ENCODE measurements at places on chromosomes 6 and 20.

GRCh38 chr20:32072168-32072750, 20.2 kb downstream of the HCK start:
- DNase-seq: no peak

DNA sequence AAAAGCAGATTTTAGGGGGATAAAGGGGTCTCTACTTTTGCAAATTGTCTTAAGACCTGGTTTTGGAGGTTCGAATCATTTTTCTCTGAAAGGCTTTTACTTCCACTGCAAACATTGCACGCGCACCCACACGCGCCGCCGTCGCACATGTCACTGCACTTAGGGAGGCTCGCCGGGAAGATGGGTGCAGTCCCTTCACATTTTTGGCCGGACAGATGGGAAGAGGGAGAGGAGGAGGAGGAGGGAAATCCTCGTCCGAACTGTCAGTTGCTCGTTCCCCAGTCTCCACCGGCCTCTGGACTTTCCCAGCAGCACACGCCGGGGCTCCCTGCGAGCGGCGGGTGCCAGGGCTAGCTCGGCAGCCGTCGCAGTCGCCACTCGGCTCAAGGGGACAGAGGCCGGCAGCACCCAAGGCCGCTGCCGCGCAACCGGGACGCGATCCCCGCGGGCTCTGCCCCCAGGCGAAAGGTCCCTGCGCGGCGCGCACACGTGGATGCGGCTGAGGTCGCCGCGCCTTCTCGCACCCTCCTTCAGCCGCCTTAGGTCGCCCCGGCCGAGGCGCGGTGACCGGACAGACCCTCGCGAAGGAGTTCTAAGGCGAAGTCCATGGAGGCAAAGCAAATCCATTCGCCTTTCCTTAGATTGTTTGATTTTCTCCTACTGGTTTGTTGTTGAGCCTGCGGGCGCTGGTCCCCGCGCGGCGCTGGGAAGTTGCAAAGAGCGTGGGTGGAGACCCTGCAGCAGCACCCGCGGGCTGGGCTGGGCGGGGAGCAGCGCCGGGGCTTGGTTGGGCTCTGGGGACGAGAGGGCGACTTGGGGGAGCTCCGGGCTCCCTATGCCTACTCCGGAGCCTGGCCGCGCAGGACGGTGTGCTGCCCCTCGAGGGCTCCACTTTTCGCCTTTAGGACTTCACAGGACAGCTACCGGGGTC, 1.2 kb downstream of the MYB start:
- peak; percentile 24 for DNase-seq

DNA sequence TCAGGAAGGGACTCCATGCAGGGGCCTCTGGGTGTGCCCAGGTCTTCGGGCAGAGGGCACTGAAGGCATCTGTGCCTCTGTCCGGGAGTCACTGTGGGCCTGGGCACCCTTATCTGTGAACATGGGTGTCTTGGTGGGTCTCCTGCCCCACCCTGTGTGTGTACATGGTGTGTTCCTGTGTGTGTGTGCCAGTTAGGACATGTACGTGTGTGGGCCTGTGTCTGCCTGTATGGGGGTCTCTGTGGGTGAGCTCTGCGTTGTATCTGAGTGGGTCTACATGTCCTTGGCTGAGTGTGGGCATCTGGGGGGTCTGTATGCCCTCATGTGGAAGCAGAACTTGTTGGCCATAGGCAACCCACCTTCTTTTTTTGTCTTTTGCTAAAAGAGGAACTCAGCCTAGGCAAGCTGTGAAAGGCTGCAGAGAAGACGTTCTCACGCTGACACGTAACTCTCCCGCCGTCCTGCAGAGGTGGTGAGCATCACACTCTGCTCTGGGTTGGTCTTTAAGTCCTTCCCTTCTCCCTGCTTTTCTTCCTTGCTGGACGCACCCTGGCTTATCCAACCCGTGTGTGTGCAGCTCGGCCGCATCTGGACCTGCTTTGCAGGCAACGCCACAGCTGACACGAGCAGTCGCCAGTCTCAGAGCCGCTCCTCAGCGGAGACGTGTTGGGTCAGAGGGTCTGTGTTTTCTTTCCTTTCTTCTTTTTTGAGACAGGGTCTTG, 532 bp upstream of the NPBWR2 start:
- no peak for DNase-seq

DNA sequence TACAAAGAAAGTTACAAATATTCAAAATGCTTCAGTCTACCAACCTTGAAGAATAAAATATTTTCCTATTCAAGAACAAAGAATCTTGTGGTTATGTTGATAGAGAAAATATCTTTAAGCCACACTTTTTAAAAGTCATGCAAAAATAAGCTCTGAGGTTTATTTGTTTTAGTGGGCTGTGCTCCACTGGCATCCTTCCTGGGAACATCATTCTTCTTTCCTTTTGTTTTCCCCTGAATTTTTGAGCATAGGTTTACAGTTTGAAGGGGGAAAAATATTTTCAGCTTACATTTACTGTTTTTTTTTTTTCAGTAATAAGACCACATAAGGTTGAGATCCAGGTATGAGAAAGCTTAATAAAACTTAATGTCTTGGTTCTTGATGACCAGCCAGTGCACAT, 72.0 kb upstream of the BACH2 start:
- DNase-seq: peak; percentile 21
